HFFc6 (cell line): ENCODE measurements at places on chromosomes 4 and X. TPM values are rescaled to one million over a fixed set of nuclear protein-coding genes. Genes with fewer than 3 reads are reported as not detected.
A peak's percentile ranks its signal among the peaks of the same experiment; 100 is the strongest.

GRCh38 chr4:83731609-83732008, 195.7 kb downstream of the GPAT3 start:
- no peak for DNase-seq

DNA sequence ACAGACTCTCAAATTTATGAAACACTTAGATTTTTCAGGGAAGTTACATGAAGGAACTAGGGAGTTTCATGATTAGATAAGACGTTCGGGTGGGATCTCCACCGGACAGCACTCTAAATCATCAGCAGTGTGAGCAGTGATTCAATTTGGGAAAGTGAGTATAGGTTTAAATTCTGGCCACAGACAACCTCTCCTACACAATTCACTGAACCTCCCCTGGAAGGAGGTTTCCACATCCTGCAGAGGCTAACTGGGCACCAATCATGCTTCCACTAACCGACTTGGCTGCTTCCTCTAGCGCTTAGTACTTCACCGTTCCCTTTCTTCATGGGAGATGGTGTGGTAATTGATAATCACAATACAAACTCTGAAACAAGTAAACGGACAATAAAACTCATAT, 5.6 kb downstream of the CXCL9 start:
- DNase-seq: no peak

GRCh38 chr4:5701971-5702370, 6.4 kb downstream of the EVC2 start:
- DNase-seq: no peak

DNA sequence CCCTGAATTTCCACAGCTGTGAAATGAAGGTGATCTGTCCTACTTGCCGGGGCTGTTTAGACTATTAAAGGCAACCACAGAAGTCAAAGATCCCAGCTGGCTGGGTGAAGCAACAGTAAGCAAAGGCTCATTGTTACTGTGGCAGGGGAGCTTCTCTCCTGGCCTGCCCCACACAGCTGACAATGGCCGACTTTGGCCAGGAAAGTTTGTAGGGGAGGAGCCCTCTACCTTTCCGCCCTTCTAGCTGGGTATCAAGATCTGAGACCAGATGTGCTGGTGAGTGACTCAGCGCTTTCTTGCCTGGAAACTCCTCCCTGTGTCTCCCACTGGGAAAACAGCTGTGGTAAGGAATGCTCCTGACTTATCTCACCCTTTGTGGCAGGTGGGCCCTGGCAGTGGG, 21.1 kb downstream of the RASSF6 start:
- no peak for DNase-seq

DNA sequence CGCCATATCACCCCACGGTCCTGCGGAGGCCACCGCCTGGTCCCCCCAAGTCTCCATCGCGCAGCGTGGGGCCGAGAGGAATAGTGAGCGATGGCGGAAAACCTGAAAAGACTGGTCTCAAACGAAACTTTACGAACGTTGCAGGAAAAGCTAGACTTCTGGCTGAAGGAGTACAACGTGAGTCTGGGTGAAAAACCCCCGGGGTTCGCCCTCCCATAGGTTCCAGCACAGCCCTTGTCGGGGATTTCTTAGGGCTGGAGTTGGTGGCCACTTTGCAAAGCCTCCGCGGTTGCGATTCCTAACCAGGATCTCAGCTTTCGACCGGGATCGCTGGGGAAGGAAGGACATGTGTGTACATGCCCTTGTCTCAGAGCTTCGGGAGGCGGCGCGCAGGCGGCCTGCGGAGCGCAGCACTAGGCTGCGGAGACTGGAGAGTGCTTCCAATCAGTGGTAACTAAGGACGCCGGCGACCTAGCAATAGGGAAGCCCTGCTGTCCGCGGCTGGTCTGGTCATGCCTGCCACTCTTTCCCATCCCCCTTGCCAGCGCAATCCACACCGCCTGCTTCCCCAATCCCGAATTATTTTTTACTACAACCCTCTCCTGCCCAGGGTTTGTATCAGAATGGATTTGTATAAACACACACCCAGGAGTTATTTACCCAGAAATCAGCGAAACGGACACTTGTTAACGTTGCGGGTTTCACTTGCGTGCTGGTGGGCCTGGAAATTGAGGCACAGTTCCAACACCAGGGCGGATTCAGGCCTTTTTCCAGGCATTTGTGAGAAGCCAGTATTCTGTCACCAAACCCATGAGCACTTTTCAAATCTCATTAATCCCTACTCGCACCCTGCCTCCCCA, 741 bp downstream of the SPATA18 start:
- peak; percentile 1 for DNase-seq

DNA sequence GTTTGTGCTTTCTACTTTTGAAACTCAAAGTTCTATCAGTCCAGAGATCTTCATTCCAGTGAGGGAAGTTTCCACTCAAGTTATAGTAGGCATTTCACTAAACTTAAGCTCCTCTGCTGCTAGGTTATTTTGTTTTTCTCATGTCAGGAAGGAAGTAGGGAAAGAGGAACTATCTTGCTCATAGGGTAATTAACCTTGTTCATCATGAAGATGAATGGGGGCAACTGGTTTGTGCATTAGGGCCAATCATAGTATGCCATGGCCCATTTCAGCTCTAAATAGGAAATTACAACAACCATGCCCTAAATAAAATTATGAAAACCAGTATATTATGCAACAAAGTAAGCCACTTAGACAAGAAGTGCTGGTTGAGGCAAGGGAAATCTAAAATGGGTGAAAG, 804.7 kb upstream of the NDST4 start:
- no peak for DNase-seq

TMEM47 gene
- total RNA-seq: 83.7 to 118 TPM (median 99.4 TPM) in 3 replicates
